ENCODE measurements at places on chromosomes 11 and 22.

- no peak for DNase-seq
Observed at GRCh38 chr11:4680341-4680740, 17.3 kb downstream of the OR51E2 start.

DNA sequence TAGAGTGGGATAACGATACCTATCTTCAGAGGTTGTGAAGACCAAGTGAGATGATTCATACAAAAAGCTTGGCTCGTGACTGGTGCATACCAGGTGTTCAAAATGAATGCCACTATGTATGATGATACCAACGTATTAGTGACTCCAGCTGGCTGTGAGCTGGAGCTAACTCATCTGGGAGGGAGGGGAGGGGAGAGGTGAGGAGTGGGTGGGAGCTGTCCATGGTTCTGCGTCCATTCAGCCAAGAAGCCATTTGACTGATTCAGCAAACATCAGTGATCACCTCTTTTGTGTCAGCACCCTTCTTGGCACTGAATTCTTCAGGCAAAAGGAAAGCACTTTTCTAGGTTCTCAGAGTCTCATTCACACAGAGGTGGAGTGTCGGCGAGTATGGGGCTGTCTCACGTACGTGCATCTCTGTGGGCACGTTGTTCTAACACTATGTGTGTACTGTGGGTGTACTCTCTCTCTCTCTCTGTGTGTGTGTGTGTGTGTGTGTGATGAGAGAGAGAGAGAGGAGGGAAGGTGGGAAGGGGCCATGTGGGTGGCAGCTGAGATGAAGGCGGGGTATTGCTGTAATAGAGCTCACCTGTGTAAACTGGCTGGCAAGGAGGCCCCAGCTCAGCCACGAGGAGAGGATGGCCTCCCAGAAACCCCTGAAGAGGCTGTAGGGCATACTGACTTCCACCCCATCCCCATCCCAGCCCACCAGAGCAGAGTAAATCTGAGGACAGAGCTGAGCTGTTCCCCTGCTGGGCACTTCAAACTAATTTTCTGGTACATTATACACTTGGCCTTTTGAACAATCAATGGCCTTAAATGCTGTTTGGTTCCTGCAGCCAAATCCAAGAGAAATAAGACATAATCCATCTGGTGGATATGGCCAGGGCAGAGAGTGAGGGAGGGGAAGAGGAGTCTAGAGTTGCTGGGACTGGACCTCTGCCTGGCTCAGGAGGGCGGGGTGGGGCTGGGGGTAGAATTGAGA lies 96.1 kb upstream of the THY1 start:
- DNase-seq, result no peak

DNA sequence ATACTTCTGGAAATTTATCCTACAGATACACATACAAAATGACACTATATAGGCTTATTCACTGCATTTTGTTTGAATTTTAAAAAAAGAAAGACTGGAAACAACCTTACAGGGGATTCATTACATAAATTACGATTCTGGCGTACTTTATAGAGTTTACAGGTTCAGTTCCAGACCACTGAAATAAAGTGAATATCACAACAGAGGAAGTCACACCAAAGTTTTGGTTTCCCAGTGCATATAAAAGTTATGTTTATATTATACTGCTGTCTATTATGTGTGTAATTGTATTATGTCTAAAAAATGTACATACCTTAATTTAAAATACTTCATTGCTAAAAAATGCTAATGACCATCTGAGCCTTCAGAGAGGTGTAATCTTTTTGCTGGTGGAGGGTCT lies 62.0 kb downstream of the EMSY start:
- no peak for DNase-seq

DNA sequence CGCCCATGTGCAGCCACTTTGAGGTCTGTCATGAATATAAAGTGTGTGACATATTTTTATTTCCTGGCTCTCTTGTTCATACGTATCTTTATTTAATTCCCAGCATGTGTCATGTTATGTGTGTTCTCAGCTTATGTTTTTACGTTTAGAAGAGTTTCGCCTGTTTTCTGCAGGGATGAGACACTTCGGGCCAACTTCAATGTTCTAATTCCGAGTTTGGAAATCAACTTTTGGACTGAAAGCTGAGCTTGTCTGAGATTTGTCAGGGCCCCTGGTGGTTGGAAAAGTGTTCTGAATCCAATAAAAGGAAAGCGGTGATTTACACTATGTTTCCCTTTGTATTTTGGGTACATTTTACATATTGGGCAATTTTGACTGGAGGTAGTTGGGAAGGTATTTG lies 810.7 kb downstream of the TBC1D22A start:
- DNase-seq, result no peak

DNA sequence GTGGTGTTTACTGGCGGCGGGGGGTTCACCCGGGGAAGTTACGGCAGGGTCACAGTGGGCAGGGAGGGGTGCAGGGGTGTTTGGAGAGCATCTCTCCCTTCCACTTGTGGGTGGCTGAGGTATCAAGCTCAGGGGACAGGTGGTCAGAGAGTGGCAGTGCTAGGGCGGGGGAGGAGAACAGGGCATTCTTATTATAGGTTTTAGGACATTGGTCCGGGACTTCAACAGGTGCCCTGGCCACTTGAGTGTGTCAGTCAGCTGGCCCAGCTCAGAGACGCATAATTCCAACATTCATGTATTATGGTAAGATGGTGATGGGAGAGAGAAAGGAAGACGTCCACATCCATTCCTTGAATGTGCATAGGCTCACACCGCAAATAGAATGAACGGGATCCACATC lies 101.7 kb downstream of the TEAD1 start:
- DNase-seq, result no peak

DNA sequence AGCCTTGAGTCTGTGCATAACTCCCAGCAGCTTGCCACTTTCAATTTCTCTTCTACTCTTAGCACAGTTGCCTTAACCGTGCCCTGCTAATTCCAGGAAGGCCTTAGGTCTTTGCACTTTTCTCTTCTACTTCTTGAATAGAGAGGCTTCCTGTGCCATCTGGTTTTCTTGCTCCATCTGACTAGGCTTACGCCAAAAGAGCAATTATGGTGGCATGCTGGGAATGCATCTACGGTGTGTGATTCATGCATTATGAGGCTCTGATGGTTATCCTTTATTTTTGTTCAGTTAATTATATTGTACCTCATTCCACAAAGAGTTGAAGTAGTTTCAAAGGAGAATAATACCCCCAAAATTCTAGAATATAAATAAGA lies 29.4 kb downstream of the SIK2 start:
- DNase-seq, result no peak

DNA sequence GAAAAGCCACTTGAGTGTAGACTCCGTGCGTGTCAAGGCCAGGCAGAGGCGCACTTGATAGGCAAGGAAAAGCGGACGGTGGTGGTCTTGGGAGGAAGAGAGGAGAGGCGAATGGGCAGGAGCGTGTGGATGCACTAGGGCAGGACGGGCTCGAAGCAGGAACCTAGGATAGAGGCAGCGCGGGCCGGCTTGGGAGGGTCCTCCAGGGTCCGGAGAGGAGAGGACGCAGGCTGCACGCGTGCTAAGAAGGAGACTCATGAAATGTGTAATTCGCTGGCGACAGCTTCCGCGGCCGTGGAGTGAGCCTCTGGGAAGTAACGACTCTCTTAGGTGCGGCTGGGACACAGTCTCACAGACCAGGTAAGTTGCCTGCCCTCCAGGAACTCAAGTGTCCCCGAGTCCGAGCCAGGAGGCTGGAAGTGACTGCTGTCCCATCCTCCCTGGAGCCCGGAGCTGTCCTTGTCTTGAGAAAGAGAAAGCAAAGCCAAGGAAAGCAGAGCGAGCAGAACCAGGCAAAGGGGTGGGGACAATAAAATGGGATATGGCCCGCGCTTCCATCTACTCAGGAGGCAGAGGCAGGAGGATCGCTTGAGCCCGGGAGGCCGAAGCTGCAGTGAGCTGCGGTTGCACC lies 874 bp upstream of the IL17RA start:
- no peak for DNase-seq

DNA sequence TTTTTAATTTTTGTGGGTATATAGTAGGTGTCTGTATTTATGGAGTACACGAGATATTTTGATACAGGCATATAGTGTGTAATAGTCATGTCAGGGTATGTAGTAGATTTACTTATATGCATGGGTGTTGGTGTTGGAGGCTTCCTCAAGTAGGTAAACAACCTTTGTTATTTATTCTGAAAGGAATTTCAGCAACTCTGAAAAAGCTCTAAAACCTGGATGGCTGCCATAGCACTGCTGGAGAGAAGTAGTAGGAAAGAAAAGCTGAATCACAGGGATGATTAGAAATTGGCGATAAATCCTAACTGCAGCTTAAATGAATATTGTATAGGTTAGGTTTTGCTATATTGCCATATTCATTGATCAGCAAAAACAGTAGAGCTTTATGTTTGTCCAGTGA lies 44.4 kb upstream of the ST14 start:
- DNase-seq, result no peak

DNA sequence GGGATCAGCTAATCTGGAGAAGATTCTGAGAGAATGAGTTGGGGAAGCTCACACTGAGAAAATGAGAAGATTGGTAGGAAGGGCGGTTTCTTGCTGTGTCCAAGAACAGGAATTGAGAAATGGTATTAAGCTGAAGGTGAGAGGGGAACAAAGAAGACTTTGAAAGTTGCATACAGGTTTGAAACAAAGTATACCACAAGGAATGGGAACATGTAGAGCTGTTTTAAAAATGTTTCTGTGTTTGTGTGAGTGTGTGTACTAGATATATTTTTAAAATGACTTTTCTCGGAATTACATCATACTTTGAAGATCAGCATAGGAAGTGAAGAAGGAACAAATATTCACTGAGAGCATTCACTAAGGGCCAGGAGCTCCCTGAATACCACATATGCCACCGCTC lies 24.4 kb upstream of the IZUMO1R start:
- DNase-seq, result no peak

- no peak for DNase-seq
Observed at GRCh38 chr22:42930810-42931420, 73.8 kb upstream of the ARFGAP3 start.

DNA sequence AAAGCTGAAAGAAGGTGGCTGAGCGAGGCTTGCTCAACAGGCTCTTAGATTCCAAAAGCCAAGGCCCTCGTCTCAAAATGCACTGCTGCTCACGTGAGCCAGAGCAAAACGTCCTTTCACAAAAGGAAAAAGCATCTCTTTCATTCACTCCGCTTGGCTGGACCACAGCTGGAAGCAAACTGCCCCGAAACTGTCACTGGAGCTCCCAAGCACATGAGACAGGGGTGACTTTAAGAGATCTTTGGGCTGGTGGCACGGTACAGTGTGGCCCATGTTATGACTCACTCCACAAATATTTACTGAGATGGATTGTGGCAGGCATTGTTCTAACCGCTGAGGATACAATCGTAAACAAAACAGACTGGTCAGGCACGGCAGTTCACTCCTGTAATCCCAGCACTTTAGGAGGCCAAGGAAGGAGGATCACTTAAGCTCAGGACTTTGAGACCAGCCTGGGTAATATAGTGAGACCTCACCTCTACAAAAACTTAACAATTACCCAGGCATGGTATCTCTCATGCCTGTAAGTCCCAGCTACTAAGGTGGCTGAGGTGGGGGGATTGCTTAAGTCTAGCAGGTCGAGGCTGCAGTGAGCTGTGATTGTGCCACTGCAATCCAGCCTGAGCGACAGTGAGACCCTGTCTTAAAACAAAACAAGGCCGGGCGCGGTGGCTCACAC lies 3.6 kb downstream of the PLA2G6 start:
- no peak for DNase-seq

- DNase-seq, result peak; percentile 47
Observed at GRCh38 chr22:18075720-18076497, 1.9 kb upstream of the PEX26 start.

GRCh38 chr11:120545813-120546212 lies 34.3 kb downstream of the GRIK4 start:
- DNase-seq, result no peak

DNA sequence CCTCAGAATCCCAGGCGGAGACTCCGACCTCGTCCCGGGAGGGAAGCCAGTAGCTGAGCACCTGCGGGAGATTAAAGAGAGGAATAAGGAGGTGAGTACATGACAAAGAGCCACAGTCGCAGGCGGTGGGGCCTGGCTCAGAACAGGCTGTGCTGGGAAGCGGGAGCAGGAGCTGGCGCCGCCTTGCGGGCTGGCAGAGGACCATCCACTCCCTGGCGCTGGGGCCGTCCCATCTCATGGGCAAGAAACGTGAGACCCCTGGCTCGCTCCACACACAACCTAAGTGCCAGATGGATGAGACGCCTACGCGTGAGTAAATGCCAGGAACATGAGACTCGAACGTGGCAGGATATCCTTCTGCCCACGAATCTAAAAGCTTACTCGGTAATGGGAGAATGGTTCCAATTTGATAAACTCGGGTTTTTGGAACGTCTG lies 6.3 kb downstream of the CEND1 start:
- no peak for DNase-seq

DNA sequence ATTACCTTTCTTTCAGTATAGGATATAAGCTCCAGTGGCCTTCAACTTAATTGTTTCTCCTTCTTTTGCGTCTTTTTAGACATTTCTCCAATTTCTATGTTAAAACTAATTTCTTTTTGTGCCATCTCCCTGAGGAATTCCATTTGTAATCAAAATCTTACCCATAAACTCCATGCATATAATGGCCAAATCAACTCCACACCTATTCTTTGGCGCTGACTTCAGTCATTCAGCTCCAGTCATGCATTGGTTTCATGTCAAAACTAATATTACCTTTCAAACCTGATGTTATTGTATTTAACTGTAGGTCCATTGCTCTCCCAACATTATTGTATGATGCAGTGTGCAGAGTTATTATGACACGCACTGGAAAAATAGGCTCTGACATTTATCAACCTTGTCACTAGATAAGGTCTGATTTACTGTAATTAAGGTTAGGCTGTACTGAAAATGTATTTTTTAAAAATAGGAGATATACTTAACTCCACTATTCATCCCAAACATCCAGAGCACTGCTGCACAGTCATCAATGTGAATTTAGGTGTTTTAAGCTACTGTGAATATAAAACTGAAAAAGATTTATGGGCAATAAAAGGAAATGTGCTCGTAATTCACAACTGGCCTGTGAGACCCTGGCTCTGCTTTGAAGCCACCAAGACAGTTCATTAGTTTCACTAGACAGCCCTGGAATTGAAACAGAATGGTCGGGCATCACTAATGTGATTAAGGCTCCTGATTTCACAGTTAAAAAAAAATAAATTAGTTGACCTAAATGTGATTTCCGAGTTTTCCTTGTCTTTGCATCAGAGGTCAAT lies 180.6 kb upstream of the GRIA4 start:
- no peak for DNase-seq

DNA sequence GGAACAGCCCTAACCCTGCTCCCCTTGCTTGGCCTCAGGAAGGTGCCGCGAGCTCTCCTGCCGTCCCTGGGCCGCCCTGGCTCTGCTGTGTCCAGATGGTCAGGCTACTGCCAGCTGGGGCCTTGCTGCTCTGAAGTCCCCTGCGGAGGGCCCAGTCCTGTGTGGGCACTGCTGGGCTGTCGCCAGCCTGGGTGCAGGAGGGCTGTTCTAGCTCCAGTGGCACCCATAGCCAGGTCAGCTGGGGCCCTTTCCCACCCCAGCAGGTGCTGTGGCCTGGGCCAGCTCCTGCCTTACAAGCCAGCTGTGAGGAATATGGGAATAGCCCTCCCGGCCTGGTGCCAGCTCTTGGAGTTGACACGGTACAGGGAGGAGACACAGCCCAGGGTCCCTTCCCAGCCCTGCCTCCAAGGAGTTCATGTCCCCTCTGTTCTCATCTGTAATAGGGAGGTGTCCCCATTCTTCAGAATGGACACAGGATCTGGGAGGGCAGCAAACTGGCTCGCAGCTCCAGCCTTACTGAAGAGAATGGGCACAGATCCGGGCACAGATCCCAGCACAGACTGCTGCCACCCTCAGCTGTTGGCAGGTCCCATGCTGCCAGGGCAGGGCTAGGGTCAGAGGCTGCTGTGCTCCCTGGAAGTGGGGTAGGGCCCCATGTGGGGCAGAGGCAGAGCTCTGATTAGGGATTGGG lies 3.9 kb downstream of the DERL3 start:
- DNase-seq, result no peak

GRCh38 chr11:108975026-108975425 lies 310.2 kb downstream of the DDX10 start:
- DNase-seq, result no peak

All from effector CD4-positive, alpha-beta T cell (primary cell).